Ovary (tissue), 10 donors: ENCODE measurements at places on chromosomes 1 and 21. TPM values are rescaled to one million over a fixed set of nuclear protein-coding genes. Genes with fewer than 3 reads are reported as not detected.

The FLG2 gene
- polyA plus RNA-seq: not detected

The PALMD gene
- 38.5 TPM for polyA plus RNA-seq

The F3 gene
- 32.4 TPM for polyA plus RNA-seq

The KCNA2 gene
- 0.13 TPM for polyA plus RNA-seq

The KRTAP21-3 gene
- polyA plus RNA-seq: not detected

The PRAMEF27 gene
- polyA plus RNA-seq: not detected

The MYOC gene
- 0.56 TPM for polyA plus RNA-seq

The TRIM45 gene
- polyA plus RNA-seq: 5.4 TPM

The PTPRC gene
- polyA plus RNA-seq: 16.4 TPM

The KRTAP7-1 gene
- polyA plus RNA-seq: not detected

The TSPAN2 gene
- 12.5 TPM for polyA plus RNA-seq

The DMRTA2 gene
- not detected for polyA plus RNA-seq

The RGS8 gene
- 0.38 TPM for polyA plus RNA-seq

The ETNK2 gene
- 38.3 TPM for polyA plus RNA-seq

The AGT gene
- polyA plus RNA-seq: 10.0 TPM

The MIXL1 gene
- 0.55 TPM for polyA plus RNA-seq

The APCS gene
- polyA plus RNA-seq: not detected

The ARHGAP30 gene
- 9.3 TPM for polyA plus RNA-seq

The FBXO2 gene
- polyA plus RNA-seq: 0.50 TPM

The DCST2 gene
- polyA plus RNA-seq: 0.17 TPM

The PTGER3 gene
- polyA plus RNA-seq: 8.9 TPM

The RGS18 gene
- polyA plus RNA-seq: 0.42 TPM

The RNF187 gene
- 43.0 TPM for polyA plus RNA-seq

The ANGPTL3 gene
- polyA plus RNA-seq: not detected

The FAM110D gene
- polyA plus RNA-seq: 1.6 TPM

The OR6K3 gene
- polyA plus RNA-seq: not detected

The CD101 gene
- polyA plus RNA-seq: 0.30 TPM

The TCEA3 gene
- 72.5 TPM for polyA plus RNA-seq

The TLCD4 gene
- 1.1 TPM for polyA plus RNA-seq

The C1QC gene
- polyA plus RNA-seq: 31.4 TPM

The CNKSR1 gene
- polyA plus RNA-seq: 1.7 TPM

The CRYZ gene
- 24.0 TPM for polyA plus RNA-seq

The OR2L8 gene
- polyA plus RNA-seq: not detected

The KAZN gene
- 10.1 TPM for polyA plus RNA-seq

The OR10K2 gene
- not detected for polyA plus RNA-seq

The TFF1 gene
- not detected for polyA plus RNA-seq

The CLDN14 gene
- polyA plus RNA-seq: 0.15 TPM

The SPRR5 gene
- polyA plus RNA-seq: not detected

The WDTC1 gene
- polyA plus RNA-seq: 20.2 TPM

The SAMD11 gene
- polyA plus RNA-seq: 2.6 TPM

The KCNT2 gene
- polyA plus RNA-seq: 9.4 TPM

The SMCP gene
- 0.18 TPM for polyA plus RNA-seq

The UBASH3A gene
- polyA plus RNA-seq: 0.85 TPM

The UQCRH gene
- polyA plus RNA-seq: 359 TPM

The CD1B gene
- polyA plus RNA-seq: 0.38 TPM

The CCDC28B gene
- 2.3 TPM for polyA plus RNA-seq

The AK2 gene
- 52.9 TPM for polyA plus RNA-seq

The HPDL gene
- polyA plus RNA-seq: 0.12 TPM

The TTLL7 gene
- polyA plus RNA-seq: 9.9 TPM

The PTTG1IP gene
- polyA plus RNA-seq: 144 TPM

The NKAIN1 gene
- polyA plus RNA-seq: 1.2 TPM

The PRR9 gene
- not detected for polyA plus RNA-seq

The ZC3H12A gene
- polyA plus RNA-seq: 3.6 TPM

The HPCAL4 gene
- polyA plus RNA-seq: 1.3 TPM

The RGS16 gene
- 4.3 TPM for polyA plus RNA-seq

The SRGAP2B gene
- 13.9 TPM for polyA plus RNA-seq

The HSD3B2 gene
- 1,514 TPM for polyA plus RNA-seq

The KRTAP8-1 gene
- polyA plus RNA-seq: not detected
